ENCODE measurements at places on chromosomes 12 and 14. TPM values are rescaled to one million over a fixed set of nuclear protein-coding genes. Genes with fewer than 3 reads are reported as not detected.
A peak's percentile ranks its signal among the peaks of the same experiment; 100 is the strongest.

- DNase-seq = no peak
Measured at GRCh38 chr12:66176105-66176900, 6.5 kb upstream of the TMBIM4 start.

DNA sequence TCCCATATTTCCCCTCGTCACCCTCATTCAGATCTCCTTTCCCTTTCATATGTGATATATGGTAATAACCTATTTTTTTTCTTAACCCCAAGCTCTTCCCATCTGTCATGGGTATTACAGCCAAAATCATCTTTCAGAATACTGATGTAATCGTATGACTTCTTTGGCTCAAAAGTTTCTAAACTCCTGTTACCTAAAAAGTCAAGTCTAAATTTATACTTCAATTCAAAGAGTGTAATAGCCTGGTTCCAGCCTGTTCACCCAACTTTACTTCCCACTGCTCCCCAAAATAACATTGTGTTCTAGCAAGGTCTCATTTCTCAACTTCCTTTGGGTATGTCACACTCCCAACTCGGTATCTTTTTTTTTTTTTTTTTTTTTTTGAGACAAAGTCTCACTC lies 48.5 kb downstream of the TBK1 start:
- no peak for DNase-seq

Gene GRIP1
- 3.4 TPM for total RNA-seq

DNA sequence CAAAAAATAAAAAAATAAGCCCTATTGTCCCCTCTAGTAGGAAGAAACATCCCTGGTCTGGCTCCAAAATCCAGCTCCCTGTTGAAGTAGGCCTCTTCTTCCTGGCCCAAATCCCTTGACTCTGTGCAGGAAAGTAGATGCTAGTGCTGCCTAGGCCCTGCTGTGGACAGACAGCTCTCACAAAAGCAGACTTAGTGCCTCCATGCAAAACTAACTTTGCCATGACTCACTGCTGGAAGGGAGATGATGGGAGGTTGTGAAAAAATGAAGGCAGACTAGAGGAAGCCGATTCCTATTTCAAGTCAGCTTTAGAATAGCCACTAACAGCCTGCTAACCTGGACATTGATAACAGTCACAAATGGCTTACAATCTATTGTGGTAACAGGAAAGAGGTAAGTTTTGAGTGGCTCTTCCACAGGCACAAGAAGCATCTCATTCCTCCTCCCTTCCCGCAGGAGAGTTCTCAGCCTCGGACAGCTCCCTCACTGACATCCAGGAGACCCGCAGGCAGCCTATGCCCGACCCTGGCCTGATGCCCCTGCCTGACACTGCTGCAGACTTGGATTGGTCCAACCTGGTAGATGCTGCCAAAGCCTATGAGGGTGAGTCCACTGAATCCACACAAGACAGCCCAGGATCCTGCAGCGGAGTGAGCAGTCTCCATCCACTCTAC lies 198.9 kb upstream of the RGS6 start:
- DNase-seq = no peak

DNA sequence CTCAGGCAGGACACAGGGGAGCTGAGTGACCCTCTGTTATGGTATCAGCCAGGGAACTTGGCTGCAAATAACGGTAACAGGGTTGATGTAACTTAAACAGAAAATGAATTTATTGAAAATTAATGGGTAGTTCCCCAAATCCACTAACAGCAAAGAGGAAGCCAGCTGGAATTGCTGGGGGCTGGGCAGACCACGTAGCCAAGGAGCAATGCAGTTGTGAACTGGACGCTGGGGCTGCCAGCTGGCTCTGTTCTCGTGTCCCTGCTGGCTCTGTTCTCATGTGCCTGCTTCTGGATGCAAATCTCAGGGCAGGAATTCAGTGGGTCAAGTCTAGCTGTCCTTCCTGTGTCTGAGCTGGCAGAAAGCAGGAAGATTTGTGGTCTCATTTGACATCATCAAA lies 1383.3 kb upstream of the TMEM132C start:
- DNase-seq = no peak

DNA sequence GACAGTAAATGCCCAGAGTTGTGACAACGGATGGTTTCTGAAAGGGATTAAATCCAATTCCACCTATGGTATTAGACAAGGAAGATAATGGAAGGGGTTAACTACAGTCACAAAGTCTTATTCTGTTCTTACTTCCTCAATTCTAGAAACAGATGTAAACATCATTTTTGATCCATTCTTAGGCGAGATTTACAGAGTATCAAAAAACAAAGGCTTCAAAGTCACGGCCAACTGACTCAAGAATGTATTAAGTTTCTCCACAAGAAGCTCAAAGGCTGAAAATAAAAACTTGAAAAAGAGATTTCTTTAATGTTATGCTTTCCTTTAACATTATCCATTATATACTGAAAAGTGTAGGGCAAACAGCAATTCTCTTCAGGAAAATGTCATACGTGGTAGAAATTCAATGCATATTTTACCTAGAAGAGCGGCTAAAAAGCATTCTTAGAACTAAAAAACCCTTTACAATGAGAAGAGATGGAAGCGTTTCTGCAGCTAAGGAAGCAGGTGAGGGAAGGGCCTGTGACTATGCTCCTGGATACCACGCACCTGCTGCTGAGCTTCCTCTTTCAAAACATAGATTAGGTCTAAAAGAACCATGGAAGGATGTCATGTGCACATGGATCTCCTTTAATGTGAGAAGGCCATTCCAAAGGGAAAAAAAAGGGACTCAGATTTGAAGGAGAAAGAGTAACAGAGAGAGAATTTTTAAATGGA lies 185.8 kb downstream of the STXBP6 start:
- no peak for DNase-seq

DNA sequence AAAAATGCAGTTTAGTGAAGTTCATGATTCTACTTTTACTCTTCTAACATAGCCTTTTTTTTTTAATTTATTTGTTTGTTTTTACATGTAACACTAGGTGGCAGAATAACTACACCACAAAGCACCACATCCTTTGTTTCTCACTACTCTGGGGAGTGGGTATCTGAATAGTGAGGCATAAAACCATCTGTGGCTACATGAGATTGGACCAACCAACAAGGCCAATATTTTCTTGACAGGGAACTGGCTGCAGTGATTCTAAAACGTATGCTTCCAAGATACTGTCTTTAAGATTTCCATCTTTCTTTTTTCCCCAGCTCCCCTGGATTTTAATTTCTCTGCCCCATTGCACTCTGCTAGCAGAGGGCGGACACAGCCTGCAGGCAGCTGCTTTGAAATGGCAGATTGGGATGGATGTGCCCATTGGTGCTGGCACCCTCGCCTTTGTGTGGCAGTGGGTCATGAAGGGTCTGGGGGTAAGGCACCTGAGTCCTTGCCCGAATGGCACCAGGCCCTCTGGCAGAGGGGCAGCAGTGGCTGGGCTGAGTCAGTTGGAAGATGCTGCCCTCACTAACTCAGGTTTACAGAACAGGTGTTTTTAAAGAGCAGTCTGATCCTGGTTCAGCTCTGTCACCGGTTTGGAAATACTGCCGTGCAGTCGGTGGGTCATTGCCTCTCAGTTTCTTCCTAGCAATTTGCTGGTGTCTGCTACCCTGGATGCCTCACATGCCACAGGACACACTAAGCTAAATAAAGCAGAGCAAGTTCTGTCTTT lies 429.1 kb downstream of the RAD51B start:
- DNase-seq = peak; percentile 57

Gene LRRC10
- total RNA-seq = not detected

- DNase-seq = no peak
Measured at GRCh38 chr14:94679937-94680861, 68.0 kb downstream of the SERPINA3 start.

DNA sequence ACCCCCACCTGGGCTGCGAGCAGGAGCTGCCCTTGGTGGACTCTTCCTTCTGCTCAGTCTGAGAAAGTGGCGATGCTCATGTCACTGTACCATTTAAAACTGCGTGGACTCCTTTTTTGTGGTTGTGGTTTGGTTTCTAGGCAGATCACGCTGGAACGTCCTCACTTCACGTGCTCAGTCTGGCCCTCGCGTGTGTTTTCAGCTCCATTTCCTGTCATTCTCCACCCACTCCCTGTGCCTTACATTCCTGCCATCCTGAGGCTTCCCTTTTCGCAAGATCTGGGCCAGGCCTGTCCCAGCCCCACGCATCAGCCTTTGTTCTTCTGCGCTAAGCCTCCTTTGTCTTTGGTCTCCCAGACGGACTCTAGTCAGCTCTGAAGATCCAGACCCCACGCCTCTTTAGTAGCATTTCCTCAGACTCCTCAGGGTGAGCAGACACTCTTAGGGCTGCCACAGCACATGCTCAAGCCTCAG lies 105.4 kb downstream of the FBXL14 start:
- no peak for DNase-seq

- no peak for DNase-seq
Measured at GRCh38 chr12:10214895-10215267, 2.2 kb downstream of the GABARAPL1 start.

DNA sequence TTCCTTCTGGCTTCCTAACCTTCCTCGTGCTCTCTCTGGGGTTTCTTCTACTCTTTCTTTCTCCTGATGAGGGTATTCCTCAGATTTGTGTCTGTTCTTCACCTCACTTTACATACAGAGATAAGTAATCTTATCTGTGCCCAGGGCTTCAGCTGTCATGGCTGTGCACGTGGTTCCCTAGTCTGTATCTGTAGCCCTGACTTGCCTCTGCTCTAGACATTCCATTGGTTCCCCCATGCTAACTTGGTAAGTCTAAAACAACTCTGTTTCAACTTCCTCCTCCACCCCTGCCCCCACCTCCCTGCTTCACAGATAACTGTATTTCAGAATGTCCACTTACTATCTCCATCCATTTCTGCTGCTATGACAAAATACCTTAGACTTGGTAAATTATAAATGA lies 10.8 kb downstream of the DIP2B start:
- DNase-seq = no peak
